T-helper 2 cell treated with Interferon-gamma antibody and Interleukin-4, amounts not matched to agents 5 μg/mL and 100 μg/mL, for 36 hours (primary cell): ENCODE measurements at places on chromosomes 13 and 19.
A peak's percentile ranks its signal among the peaks of the same experiment; 100 is the strongest.

DNA sequence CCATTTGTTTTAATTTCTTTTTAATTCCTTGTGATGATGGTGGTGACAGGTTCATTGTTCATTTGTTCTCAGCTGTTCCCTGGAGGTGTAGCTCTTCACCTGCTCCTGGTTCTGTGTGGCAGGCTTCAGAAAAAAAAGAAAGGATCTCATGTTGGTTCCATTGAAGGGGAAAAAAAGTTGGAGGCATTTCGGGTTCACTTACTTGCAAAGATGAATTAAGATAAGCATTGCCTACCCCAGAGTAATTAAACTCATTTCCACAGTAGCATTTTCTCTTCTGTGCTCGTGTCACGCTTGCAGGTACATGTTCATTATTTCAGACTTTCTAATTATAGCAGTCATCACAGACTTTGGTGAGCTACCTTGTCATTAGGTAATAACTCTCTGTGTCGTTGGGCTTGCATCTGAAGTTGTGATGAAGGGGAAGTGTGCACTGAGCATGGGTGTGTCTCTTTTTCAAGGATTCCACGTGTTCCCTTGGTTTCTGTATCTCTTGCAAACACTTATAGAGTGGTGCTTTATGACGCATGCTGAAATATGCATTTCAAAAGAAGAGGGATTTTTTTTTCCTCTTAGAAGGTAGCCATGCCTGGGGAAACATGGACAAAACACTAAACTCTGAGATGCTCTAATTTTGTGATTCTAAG lies 69.1 kb downstream of the MTUS2 start:
- DNase-seq: no peak

- no peak for DNase-seq
Observed at GRCh38 chr13:110562696-110563462, 1.4 kb upstream of the RAB20 start.

- DNase-seq: no peak
Observed at GRCh38 chr19:1769645-1769985, 16.3 kb downstream of the ONECUT3 start.

- no peak for DNase-seq
Observed at GRCh38 chr13:75788481-75788981, 152.4 kb downstream of the LMO7 start.

- DNase-seq: no peak
Observed at GRCh38 chr19:44943801-44944249, 1.8 kb downstream of the APOC4 start.

DNA sequence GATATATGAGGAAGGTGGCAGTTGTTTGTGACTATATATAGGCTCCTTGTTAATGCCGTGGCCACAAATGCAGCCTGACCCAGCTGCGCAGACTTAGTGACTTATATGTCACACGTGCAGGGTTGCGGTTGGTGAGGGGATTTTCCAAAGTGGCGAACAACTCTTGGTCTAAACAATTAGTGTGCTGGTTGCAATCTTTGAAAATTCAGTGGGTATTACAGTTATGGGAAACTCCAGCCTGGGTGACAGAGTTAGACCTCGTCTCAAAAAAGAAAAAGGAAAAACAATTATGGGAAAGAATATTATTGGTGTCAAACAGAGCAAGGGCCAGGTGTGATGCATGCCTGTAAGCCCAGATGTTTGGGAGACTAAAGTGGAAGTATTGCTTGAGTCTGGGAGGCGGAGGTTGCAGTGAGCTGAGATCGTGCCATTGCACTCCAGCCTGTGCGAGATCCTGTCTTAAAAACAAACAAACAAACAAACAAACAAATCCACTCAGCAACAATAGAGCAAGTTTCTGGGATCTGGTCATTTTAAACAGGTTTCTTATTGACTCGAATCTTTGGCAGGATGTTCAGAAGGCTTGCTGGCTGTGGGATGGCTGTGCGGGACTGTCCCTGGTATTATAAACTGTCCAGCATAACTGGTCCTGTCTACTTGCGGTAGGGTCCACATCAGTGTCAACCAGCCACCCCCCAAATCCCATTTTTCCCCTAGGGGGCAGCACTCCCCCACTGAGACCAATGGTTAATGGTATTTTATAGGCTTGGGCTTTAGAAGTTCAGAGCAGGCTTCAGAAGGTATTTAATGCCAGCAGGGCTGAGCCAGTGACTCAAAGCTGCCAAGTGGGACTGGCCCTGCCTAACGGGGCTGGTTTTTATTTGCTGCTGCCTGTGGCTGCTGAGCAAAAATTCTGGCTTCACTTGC lies 15.4 kb downstream of the RELB start:
- DNase-seq: peak; percentile 39

- DNase-seq: peak; percentile 21
Observed at GRCh38 chr13:27375686-27376326, 48.6 kb upstream of the GTF3A start.

DNA sequence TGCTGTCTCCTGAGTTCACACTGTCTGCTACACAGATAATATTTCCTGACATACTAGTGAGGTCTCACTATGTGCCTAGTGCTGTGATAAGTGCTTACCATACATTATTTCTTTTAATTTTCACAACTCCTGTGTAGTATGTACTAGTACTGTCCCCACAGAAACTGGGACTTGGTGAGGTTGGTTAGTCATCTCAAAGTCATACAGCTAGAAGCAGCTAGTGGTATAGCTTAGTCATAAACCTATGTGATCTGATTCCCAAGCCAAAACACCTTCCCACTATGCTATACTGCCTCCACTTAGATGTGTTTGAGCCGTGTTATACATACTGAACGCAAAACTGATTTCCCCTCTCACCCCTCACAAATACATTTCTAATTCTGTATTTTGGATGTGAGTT lies 10.5 kb downstream of the MTMR6 start:
- DNase-seq: peak; percentile 23

DNA sequence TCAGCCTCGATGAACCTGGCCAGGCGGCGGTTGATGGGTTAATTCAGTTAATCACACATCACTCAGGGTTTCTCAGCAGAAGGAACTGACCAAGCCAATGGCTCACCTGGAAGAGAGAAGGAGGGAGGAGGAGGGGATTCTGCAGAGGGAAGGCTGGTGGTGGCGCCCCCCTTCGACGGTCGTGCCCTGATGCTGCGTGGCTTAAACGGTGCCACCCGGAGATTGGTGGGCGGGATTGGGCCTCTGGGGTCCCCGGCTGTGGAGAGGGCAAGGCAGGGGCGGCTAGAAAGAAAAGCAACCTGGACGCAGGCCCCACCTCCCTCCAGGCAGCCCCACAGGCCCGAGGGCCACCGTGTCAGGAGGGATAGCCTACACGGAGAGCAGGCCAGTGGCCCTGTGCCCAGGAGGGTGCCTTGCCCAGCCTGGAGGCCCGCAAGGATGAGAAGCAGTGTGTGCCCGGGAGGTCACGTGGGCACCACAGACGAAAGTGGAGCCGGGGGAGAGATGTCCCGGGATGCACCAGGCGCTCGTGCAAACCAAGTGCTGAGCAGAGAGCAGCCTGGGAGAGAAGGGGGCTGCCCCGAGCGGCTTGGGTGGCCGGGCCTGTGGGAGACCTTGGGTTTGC lies 16.0 kb downstream of the CSNK1G2 start:
- DNase-seq: no peak

DNA sequence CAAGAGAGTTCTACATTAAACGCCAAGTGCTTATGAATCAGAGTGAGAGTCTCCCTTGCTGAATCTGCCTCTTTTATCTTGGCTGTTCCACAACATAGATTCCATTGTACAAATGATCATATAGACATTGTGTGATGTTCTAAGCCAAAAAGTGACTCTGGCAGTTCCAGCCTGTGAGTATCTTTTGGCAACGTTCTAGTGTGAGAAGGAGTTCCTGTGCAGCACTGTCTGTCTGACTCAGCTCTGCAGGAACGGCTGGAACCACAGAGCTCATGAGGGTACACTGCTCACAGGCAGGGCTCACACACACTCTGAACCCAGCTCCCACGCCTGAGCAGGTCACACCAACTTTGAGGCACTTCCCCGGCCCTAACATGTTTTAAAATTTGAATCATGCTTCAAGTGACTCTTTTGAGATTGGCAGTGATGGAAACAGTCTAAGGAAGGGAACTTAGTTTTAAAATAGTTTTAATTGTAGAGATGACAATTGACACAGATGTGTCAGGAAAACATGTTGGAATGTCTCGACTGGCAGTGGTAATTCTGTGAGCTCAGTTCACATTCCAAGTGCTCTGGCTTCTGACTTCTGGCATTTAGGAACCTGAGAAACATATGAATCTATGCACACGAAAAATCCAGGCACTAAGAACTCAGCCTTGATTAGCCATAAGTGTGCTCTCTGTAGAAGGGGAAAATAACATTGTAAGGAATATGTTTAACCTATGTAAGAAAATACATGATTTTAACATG lies 272.0 kb downstream of the UQCRFS1 start:
- DNase-seq: no peak

DNA sequence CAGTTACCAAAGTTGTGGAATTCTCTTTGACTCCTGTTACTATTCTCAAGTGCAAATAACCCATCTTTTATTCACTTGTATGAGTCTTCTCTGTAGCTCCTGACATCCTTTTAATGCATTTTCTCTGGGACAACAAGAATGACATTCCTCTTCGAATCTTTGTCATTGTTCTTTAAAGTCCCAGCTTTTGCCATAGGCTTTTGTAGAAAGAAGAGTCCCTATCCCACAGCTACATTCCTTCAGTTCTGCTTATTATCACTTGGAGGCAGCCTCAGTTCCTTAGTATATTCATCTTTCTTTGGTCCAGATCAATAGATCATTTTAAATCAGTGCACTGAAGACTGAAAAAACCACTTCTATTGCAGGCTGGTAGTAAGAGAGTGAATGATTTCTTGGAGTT lies 560.2 kb downstream of the DACH1 start:
- DNase-seq: no peak

DNA sequence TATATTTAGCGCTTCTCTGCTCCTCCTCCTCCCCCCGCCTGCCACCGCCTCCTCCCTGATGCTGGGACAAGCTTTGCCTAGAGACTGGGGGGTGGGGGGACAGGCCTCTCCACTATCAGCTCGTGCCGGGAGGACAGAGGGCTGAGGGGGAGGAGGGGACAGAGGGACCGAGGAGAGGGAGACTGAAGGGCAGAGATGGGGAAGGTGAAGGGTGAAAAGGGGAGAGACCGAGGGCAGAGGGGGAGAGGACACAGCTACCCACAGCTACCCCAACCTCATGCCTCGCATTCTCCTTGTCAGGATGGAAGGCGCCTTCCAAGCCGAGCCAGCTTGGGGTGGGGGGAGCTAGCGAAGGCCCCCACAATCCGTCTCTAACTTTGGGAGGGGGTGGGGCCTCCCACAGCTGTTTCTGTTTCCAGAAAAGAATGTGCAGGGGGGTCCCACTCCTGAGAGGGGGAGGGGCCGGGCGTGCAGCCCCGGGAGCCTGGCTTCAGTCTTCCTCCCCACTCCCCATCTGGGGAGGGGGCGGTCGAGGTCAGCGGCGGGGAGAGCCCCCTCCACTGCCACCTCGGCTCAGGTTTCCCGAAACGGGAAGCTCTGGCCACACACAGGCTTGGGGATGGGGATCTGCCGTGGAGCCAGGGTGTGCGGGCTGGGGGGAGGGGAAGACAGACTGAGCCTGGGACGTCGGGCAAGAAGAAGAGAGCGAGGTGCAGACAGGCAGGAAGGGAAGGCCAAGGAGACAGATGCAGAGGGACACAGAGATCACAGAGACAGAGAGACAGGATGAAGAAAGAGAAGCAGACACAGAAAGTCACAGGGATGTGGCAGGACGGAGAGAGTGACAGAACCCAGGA lies 1.6 kb downstream of the DACT3 start:
- DNase-seq: no peak

DNA sequence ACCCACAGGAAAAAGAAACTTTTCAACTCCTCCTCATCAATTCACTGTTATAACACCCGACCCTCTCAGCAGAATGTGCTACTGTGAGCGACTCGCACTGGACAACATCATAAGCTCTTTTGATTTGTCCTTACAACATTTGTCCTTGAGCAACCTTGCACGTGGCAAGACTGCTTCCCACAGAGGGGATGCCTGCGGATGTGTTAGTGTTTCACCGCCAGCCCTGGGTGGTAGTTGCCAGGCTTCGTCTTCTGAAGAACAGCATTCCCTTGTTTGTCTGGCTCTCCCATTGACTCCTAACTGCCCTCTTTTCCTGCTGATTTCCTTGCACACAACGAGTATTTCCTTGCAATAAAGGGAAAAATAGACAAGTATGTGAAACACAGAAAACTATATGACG lies 111.4 kb upstream of the SLC7A1 start:
- DNase-seq: no peak

- no peak for DNase-seq
Observed at GRCh38 chr19:435707-436412, 25.0 kb downstream of the SHC2 start.

DNA sequence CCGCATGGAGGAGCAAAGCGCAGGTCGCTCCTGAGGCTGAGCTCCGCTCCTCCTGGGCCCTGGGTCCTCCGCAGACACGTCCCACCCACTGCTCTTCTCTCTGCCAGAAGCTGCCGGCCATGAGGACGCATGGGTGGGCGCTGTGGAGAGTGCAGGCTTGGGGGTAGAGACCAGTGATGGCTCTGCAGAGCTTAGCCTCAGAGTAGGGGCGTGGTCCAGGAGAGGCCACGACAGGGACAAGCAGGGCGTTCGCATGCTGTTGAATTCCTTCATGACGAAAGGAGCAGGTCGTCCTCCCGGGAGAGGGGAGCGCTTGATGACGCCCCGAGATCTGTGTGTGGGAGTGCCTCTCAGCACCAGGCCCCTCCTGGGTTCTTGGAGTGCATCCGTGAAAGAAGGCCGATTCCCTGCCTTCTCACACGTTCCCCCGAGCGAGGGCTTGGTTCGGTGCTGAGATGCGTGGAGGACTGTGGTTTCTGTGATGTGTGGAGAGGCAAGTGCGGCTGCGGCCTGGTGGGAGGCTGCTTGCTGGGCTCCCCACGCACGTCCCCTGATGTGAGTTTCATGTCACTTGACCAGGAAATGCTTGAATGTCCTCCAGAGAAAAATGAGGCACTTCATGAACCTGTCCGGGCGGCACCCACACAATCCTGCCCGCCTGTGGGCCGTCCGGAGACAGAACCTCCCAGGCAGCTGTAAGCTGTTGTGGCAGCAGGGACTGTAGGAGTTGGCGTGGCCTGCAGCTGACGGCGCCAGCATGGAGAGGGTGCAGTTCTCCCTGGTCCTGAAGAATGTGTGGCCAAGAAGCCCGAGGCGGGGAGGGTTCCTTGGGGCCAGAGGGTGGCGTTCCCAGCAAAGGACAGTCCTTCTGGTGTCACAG lies 4.5 kb downstream of the SF3A2 start:
- no peak for DNase-seq

DNA sequence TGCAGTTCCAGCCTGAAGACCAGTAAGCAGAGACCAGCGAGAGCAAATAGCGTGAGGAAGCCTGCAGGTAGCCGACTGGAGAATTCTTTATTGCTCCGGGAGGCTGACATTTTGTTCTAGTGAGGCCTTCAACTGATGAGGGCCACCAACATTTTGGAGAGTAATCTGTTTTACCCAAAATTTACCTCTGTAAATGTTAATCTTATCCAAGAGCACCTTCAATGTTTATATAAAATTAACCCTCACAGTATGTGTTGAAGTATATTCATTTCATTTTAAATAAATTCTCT lies 546.4 kb upstream of the SLITRK5 start:
- DNase-seq: no peak

GRCh38 chr13:96020155-96020575 lies 33.0 kb downstream of the UGGT2 start:
- DNase-seq: no peak
